Sigmoid colon (tissue), 7 donors: ENCODE measurements at places on chromosomes 4 and X.

- peak; percentile 33 for DNase-seq
Measured at GRCh38 chr4:8516061-8516573, 64.1 kb upstream of the GPR78 start.

DNA sequence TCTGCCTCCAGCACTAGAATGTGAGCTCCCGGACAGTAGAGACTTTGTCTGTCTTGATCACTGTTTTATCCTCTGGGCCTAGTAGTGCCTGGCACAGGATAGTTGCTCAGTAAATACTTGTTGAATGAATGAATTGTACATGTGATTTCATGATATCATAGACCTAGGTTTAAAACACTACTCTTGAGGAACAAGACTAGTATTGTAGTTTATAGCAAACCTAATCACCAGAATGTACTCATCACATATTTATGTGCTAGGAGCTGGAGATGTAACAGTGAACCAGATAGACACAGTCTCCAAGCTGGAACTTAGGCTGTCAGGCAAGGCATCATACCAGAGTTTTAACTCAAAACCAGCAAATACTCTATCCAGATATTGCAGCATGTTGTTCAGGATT is 23.5 kb downstream of the GAB3 start:
- DNase-seq, result no peak

DNA sequence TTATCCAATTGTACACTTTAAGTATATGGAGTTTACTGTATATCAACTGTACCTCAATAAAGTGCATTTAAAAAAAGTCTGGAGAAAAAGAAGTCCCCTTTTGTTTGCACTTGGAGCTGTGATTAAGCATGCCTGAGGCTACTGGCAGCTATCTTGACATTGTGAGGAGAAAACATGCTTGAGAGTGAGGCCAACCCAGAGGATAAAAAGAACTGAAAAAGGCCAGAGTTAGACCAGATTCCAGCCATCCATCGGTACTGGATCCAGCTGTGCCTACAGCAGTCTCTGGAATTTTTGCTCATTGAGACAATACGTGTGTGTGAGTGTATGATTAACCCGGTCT is 57.4 kb downstream of the LGI2 start:
- no peak for DNase-seq

- no peak for DNase-seq
Measured at GRCh38 chr4:65635051-65635821, 35.1 kb downstream of the EPHA5 start.

- DNase-seq, result no peak
Measured at GRCh38 chr4:173485164-173485563, 44.9 kb downstream of the HAND2 start.

DNA sequence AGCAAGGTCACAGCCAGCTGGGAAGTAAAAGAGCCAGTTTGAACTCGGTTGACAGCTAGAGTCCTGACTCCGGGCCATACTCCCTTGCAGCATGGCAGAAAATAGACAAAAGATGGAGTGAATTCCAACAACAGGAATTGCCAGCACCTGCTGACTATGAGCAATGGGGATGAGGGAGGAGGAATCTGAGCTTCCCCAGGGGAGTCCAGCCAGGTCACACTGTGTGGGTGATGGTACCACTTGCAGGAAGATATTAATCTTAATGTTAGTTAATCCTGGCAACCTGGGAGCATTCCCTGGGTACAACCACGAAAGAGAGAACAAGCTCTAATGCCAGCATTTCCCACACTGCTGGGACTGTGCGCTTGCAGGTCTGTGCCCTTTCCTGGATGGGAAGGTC is 48.1 kb upstream of the S100G start:
- DNase-seq, result no peak

- DNase-seq, result no peak
Measured at GRCh38 chr4:8472158-8472688, 31.6 kb downstream of the TRMT44 start.

- no peak for DNase-seq
Measured at GRCh38 chrX:135330706-135331105, 21.4 kb downstream of the ETDC start.

DNA sequence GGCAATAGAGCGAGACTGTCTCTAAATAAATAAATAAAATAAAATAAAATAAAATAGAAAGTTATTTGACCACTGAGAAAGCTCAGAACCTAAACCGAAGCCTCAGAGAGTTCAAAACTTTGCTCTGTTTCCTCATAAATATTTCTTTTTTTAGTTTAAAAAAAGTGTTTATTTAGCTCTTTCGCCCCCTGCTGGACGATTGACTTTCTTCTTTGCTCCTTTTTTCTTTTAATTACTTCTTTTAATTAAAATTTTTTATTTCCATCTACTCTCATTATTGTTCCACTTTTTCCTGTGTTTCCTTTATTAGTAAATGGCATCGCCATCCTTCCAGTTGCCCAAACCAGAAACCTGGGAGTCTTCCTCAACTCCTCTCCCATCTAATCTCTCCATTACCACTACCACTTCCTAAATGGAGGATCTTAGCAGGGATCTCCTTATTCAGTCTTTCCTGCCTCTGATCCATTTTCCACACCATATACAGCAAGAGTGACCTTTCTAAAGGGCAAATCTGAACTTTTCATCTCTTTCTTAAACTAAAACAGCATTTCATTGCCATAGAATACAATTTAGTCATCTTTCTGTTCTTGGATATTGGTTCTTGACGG is 728 bp upstream of the IL13RA2 start:
- DNase-seq, result no peak

DNA sequence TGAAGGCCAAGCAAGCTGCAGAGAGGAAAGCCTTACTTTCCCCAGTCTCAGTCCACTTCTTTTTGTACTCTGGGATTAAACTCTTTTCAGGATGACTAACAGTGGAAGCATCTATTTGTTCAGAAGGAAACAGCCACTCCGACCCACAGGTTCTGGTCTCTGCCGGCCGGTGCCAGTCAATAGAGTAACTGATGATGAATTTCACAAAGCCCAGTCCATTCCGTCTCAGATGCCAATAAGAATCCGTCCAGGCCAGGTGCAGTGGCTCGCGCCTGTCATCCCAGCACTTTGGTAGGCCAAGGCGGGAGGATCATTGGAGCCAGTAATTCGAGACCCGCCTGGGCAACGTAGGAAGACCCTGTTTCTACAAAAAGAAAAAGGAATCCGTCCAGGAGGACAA is 58.5 kb upstream of the HELT start:
- no peak for DNase-seq

DNA sequence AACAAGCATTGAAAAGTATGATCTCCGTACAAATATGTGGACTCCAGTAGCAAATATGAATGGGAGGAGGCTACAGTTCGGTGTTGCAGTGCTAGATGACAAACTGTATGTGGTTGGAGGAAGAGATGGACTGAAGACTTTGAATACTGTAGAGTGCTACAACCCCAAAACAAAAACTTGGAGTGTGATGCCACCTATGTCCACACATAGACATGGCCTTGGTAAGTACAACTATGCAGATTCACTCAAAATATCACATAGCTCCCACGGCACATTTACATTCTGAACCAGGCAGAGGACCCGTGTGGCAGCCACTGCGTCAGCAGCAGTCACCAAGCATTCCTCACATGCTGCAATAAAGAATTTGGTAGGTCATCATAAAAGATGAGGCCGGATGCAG is 41.3 kb downstream of the KLHL5 start:
- DNase-seq, result no peak

DNA sequence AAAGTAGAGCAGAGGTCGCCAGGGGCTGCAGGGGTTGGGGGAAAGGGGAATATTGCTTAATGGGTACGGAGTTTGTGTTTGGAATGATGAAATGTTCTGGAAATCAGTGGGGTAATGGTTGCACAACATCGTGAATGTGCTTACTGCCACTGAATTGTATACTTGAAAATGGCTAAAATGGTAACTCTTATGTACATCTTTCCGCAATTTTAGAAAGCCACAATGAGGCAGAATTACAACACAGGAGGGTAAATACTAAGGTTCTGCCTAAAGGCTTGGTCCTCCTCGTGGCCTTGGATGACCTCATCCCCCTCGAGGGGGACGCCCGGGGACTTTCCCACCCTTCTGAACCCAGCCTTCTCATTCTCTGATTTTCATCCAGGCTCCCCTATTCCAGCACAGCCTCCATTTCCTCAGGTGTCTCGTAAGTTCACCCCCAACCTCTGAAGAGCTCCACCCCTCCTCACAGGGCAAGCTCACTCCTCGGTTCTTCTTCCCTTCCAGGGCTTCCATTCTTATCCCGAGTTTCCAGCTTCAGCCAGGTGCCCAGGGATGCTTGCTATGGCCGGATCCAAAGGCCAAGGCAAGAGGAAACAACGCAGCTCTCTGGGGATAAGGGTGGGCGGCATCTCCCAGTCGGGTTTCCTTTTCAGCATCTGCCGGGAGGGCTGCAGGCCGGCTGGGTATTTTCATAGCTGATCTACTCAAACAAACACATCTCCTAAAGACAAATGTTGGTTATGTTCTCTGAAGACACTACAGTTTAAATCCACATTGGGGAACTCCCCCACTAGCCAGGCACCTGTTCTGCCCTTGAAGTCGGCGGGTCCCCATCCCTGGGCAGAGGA is 71.3 kb upstream of the ACSL1 start:
- no peak for DNase-seq

DNA sequence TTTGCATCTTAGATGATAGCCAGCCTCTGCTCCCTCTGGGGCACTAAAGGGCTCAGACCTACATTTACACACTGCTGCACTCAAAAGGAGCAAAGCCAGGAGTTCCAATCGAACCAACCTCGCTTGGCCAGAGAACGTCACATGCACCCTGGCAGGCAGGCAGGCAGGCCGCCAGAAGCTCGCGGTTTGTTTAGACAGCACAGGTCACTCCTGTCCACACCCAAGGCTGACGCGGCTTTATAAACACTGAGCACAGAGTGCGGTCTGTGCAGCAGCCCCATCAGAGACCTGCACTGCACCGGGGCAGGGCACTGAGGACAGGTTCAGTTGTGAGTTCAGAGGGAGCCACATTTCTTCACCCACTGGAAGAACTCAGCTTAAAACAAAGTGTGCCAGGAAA is 143.9 kb downstream of the BCOR start:
- DNase-seq, result peak; percentile 87

DNA sequence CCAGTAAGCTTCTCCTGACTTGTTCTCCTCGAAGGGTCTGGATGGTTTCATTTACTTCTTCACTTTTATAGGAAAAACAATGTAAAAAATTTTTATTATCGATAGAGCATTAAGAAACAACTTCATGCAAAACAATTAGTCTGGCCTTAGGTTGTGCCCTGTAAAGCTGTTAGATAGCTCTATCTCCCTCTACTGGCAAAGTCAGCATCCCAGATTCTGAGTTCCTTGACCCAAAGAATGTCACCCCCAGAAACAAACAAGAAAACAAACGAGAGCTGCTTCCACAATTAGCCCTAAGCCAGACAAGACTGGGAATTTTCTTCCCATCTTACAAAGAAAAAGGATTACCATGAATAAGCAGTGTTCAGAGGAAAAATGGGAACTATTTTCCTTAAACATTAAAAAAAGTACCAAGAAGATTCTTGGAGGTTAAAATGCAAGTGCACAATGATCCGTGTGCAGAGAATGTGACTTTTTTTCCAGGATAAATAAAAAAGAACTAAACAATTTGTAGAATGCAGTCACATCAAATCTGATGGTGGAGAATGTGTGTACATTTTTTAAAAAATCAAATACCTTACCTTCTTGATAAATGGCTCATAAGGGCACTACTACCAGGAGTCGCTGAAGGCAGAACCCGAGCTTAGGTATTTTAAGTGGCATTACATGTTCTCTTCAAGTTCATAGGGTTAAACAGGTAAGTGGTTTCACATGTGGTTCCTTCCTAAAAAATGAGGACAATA is 293.2 kb downstream of the FBXO8 start:
- no peak for DNase-seq

GRCh38 chrX:21875013-21875412 is 19.2 kb downstream of the YY2 start:
- DNase-seq, result no peak

GRCh38 chrX:137227151-137227550 is 193.4 kb upstream of the GPR101 start:
- DNase-seq, result no peak

- DNase-seq, result no peak
Measured at GRCh38 chr4:87024201-87024600, 89.4 kb downstream of the AFF1 start.

- peak; percentile 72 for DNase-seq
Measured at GRCh38 chrX:136067966-136068365, 79.4 kb upstream of the FHL1 start.

- no peak for DNase-seq
Measured at GRCh38 chrX:80139564-80139963, 125.0 kb downstream of the TBX22 start.

- no peak for DNase-seq
Measured at GRCh38 chrX:13829983-13830382, 13.1 kb upstream of the GPM6B start.
